Sigmoid colon (tissue), 7 donors: ENCODE measurements at places on chromosomes 2 and 18. TPM values are rescaled to one million over a fixed set of nuclear protein-coding genes. Genes with fewer than 3 reads are reported as not detected.

GRCh38 chr2:233758849-233759248, 1.2 kb upstream of the UGT1A1 start:
- no peaks in the 10 kb centered on the region for H3K27me3 ChIP-seq
- H3K4me3 ChIP-seq, result no peak overlapping the region
- no peaks in the 10 kb centered on the region for H3K36me3 ChIP-seq
- H3K4me1 ChIP-seq, result no peaks in the 10 kb centered on the region

DNA sequence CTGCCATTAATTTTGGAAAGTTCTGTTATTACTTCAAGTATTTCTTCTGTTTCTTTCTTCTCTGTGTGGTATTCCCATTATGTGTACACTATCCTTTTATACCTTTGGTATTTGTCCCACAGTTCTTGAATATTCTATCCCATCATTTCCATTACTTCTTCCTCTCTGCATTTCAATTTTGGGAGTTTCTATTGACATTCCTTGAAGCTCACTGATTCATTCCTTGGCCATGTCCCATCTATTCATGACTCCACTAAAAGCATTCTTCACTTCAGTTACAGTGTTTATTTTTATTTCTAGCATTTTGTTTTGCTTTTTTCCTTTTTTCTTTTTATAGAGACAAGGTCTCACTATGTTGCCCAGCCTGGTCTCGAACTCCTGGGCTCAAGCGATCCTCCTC, 30.3 kb downstream of the PROC start:
- H3K36me3 ChIP-seq, result peaks cover 6% of the 10 kb centered on the region
- H3K27ac ChIP-seq, result no peak overlapping the region
- H3K4me3 ChIP-seq, result no peak overlapping the region
- no peaks in the 10 kb centered on the region for H3K27me3 ChIP-seq

DNA sequence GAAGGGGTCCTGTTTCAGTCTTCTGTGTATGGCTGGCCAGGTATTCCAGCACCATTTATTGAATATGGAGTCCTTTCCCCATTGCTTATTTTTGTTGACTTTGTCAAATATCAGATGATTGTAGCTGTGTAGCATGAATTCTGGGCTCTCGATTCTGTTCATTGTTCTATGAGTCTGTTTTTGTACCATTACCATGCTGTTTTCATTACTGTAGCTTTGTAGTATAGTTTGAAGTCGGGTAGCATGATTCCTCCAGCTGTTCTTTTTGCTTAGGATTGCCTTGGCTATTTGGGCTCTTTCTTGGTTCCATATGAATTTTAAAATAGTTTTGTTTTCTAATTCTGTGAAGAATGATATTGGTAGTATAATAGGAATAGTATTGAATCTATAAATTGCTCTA, 6.0 kb downstream of the SH3YL1 start:
- no peaks in the 10 kb centered on the region for H3K27me3 ChIP-seq
- no peaks in the 10 kb centered on the region for H3K4me1 ChIP-seq
- DNase-seq, result no peak
- no peaks in the 10 kb centered on the region for H3K36me3 ChIP-seq
- H3K4me3 ChIP-seq, result no peak overlapping the region

GRCh38 chr2:83221258-83221657, 1237.8 kb downstream of the SUCLG1 start:
- no peak overlapping the region for H3K4me3 ChIP-seq
- H3K4me1 ChIP-seq, result no peaks in the 10 kb centered on the region
- no peak overlapping the region for H3K27ac ChIP-seq
- no peak for DNase-seq

DNA sequence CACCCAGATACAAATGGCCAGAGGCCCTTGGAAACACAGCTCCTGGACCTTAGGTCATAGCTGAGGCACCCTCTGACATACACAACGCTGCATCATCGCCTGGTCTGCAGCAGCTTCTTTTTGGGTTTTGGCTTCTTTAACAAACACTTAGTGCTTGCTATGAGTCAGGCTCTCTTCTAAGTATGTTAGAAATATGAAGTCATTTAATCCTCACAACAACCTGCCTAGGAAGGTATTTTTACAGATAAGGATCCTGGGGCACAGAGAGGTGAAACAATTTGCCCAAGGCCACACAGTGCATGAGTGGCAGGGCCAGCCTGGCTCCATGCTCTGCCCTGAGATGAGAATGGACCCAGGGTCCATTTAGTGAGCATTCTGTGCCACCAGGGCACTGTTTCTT, 96.6 kb downstream of the TMEM17 start:
- no peak overlapping the region for H3K4me3 ChIP-seq
- no peaks in the 10 kb centered on the region for H3K36me3 ChIP-seq
- no peak for DNase-seq
- H3K27me3 ChIP-seq, result no peaks in the 10 kb centered on the region
- H3K27ac ChIP-seq, result no peak overlapping the region

- no peaks in the 10 kb centered on the region for H3K36me3 ChIP-seq
- H3K27me3 ChIP-seq, result no peaks in the 10 kb centered on the region
- H3K27ac ChIP-seq, result no peak overlapping the region
These were observed 52.2 kb upstream of the ACKR3 start for GRCh38 chr2:236517251-236518031.

DNA sequence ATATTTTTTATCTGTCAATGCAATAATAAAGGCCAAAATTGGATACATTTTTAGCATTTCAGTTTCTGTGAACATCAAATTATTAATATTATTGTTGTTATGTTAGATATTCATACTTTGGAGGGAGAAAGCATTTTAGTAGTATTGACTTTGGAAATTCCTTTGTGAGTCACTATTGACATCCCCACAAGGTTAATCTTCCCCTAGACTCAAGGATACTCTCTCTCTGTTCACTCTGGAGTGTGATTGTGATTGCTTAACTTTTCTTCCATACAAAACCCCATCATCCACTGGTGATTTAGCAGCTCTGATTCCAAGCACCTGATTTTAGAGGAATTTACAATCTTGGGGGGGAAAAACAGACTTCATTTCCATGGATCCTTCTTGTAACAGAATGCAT, 352.0 kb downstream of the THSD7B start:
- H3K4me1 ChIP-seq, result no peaks in the 10 kb centered on the region
- no peaks in the 10 kb centered on the region for H3K36me3 ChIP-seq
- no peaks in the 10 kb centered on the region for H3K27me3 ChIP-seq
- no peak for DNase-seq

- no peaks in the 10 kb centered on the region for H3K4me1 ChIP-seq
- no peaks in the 10 kb centered on the region for H3K27me3 ChIP-seq
- H3K27ac ChIP-seq, result no peak overlapping the region
These were observed 64.5 kb downstream of the CACNB4 start for GRCh38 chr2:152034257-152034801.

GRCh38 chr2:31390324-31390723, 24.2 kb downstream of the XDH start:
- no peak overlapping the region for H3K27ac ChIP-seq
- no peaks in the 10 kb centered on the region for H3K27me3 ChIP-seq
- no peak for DNase-seq

- H3K4me1 ChIP-seq, result no peaks in the 10 kb centered on the region
- H3K36me3 ChIP-seq, result peaks cover 33% of the 10 kb centered on the region
- H3K27me3 ChIP-seq, result no peaks in the 10 kb centered on the region
- H3K4me3 ChIP-seq, result no peak overlapping the region
These were observed 44.8 kb upstream of the STRN start for GRCh38 chr2:37011130-37011529.

GRCh38 chr18:2396162-2396505, 175.2 kb downstream of the METTL4 start:
- no peak overlapping the region for H3K4me3 ChIP-seq
- H3K36me3 ChIP-seq, result no peaks in the 10 kb centered on the region
- H3K27me3 ChIP-seq, result no peaks in the 10 kb centered on the region
- H3K4me1 ChIP-seq, result no peaks in the 10 kb centered on the region

DNA sequence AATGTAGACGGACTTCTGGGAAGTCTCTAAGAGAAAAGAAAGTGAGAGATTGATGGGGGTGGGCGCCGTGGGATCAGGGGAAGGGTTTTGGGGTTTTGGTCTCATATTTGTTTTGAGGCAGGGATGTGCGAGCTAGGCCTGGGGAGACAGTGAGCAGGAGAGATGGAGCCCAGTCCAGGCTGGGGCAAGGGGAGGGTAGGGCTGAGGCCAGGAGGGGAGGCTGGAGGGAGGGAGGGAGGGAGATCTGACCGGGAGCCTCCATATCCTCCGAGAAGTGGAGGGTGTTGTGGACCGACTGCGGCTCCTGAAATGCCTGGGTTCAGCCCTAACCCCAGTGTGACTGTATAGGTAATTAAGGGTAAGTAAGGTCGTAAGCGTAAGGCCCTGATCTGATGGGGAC, 72.8 kb upstream of the ODC1 start:
- DNase-seq, result peak; percentile 38
- H3K4me1 ChIP-seq, result no peaks in the 10 kb centered on the region
- H3K27me3 ChIP-seq, result no peaks in the 10 kb centered on the region
- H3K36me3 ChIP-seq, result no peaks in the 10 kb centered on the region
- no peak overlapping the region for H3K4me3 ChIP-seq

DNA sequence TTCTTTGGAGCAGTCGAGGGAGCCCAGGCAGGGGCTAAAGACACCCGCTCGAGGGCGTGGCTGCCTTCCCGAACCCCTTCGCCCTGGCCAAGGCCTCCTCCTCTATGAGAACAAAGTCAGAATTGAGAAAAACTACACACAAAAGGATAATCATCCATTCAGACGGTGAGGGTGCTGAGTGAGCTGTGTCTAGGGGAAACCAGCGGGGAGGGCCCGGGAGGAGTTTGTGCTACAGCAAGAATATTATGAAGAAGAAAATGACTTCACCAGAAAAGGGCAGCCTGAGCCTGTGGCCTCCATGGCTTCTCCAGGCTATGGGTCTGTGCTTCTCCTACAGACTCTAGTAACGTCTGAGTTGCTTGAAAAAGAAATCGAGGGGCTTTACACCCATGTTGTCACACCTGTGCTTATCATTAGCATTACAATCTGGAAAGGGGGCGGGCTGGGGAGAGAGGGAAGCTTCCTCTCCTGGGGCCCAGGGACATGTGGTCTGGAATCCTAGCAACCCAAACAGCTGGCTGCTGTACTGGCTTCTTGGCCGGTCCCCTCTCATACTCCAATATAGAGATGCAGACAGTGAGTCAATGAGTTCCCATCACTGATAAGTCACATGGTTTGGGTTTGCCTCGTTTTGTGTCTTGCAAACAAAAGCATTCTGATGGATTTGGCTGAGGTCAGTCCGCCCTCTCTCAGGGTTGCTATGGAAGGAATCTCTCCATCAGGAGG, 52.0 kb upstream of the ARL4C start:
- H3K27ac ChIP-seq, result no peak overlapping the region
- H3K4me1 ChIP-seq, result no peaks in the 10 kb centered on the region
- H3K36me3 ChIP-seq, result no peaks in the 10 kb centered on the region
- H3K27me3 ChIP-seq, result no peaks in the 10 kb centered on the region
- DNase-seq, result peak; percentile 70

- no peak for DNase-seq
- no peaks in the 10 kb centered on the region for H3K4me1 ChIP-seq
- H3K4me3 ChIP-seq, result no peak overlapping the region
- H3K27ac ChIP-seq, result no peak overlapping the region
- no peaks in the 10 kb centered on the region for H3K36me3 ChIP-seq
These were observed 1127.9 kb upstream of the CHAC2 start for GRCh38 chr2:52639692-52640091.

- DNase-seq, result no peak
- no peaks in the 10 kb centered on the region for H3K27me3 ChIP-seq
- no peaks in the 10 kb centered on the region for H3K4me1 ChIP-seq
- no peak overlapping the region for H3K27ac ChIP-seq
- no peaks in the 10 kb centered on the region for H3K36me3 ChIP-seq
- no peak overlapping the region for H3K4me3 ChIP-seq
These were observed 291.6 kb downstream of the ZNF385B start for GRCh38 chr2:179569831-179570233.

GRCh38 chr2:119011162-119011909, 69.3 kb downstream of the MARCO start:
- no peak overlapping the region for H3K4me3 ChIP-seq
- no peak for DNase-seq
- no peaks in the 10 kb centered on the region for H3K27me3 ChIP-seq
- no peaks in the 10 kb centered on the region for H3K36me3 ChIP-seq

GRCh38 chr2:112642966-112643365, 2.8 kb upstream of the SLC20A1 start:
- H3K4me1 ChIP-seq, result peaks cover 35% of the 10 kb centered on the region
- H3K36me3 ChIP-seq, result peaks cover 8% of the 10 kb centered on the region
- no peak for DNase-seq
- H3K27ac ChIP-seq, result no peak overlapping the region

DNA sequence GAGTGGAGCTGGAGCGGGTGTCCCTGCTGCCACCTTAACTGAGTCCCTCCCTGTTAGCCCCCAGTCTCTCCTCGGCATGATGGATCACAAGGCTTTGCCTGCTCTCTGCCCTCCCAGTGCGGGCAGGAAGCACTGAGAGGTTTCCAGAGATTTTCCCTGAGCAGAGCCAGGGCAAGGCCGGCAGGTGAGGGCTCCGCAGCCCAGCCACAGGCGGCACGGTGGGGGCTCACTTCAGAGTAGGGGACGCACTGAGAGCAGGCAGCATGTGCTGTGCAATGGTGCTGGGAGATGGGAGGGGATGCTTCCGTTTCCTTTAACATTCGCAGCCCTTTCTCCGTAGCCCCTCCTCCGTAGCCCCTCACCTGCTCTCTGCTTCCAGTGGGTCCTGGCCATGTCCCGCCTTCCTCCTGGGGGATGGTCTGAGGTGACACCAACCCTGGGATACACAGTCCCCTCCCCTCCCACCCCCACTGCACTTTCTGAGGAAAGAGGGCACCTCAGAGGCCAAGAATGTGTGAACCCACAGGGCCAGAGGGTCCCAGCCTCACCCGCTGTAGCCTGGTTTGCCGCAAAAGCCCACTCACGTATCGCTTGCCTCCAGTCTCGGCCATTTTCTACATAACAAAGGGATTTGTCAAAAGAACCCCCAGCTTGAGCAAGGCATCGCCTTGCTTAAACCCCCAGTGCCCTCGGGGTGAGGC, 10.7 kb downstream of the KCNF1 start:
- H3K27ac ChIP-seq, result no peak overlapping the region
- no peak overlapping the region for H3K4me3 ChIP-seq
- DNase-seq, result peak; percentile 41
- no peaks in the 10 kb centered on the region for H3K36me3 ChIP-seq
- H3K4me1 ChIP-seq, result no peaks in the 10 kb centered on the region
- no peaks in the 10 kb centered on the region for H3K27me3 ChIP-seq

DNA sequence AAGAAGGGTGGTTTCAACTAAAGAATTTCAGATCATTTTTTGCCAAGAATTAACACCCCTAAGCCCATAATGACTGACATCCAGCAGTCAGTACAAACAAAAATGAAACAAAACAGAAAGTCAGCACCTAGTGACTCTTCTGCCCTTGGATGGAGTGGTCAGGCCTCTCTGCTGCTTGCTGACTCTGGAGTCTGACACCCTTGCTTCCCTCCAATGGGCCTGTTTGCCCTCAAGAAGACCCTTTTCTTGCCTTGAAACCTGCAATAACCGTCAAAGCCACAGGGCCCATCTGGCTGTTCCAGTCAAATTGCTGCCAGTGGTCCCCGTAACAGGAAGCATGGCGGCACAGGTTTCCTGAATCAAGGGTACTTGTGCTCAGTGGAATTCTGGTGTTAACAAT, 27.2 kb upstream of the CYTIP start:
- H3K36me3 ChIP-seq, result no peaks in the 10 kb centered on the region
- H3K27ac ChIP-seq, result no peak overlapping the region
- no peaks in the 10 kb centered on the region for H3K27me3 ChIP-seq
- DNase-seq, result no peak
- no peaks in the 10 kb centered on the region for H3K4me1 ChIP-seq
- no peak overlapping the region for H3K4me3 ChIP-seq

ZNF236 gene
- total RNA-seq, result 26.6 TPM

GRB14 gene
- 19.8 TPM for total RNA-seq

NAB1 gene
- total RNA-seq, result 102 TPM

ING5 gene
- total RNA-seq, result 49.8 TPM

ACMSD gene
- not detected for total RNA-seq

PCARE gene
- total RNA-seq, result 0.14 TPM

FSIP2 gene
- 0.55 TPM for total RNA-seq

SIX3 gene
- not detected for total RNA-seq

CNTNAP5 gene
- 4.5 TPM for total RNA-seq

ERBB4 gene
- 0.28 TPM for total RNA-seq

ATP6V1B1 gene
- total RNA-seq, result 1.9 TPM
